ENCODE measurements at places on chromosomes 6 and 20.

DNA sequence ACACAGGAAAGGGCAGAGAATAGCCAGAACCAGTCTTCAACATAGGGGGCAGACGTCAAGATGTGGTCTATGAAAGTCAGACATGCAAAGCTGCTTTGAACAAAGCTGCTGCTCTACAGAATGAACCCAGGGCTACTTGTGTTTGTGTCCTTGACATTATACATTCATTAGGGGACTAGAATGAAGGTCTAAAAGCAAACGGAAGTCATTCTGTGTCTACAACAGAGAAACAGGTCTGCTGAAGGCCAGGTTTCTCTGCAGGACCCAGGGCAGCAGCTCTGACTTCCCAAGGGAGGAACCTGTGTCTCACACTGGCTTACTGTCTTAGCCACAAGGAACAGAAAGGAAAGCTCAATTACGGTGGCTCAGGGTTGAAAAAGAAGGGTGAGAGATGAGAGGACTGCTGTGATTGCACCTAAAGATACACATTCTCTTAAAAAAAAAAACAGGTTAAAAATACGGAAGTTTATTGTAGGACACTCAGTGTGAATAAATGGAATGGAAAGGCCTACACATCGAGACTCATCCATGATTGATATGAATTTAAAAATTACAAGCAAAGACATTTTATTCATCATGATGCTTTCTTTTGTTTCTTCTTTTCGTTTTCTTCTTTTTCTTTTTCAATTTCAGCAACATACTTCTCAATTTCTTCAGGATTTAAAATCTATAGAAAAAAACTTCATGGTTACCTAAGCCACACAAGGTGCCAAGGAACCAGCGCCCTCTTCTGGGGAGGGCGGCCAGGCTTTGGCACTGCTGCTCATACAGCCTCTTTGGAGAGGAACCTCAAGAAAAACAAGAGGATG, 6.7 kb downstream of the PSMA7 start:
- DNase-seq = no peak

DNA sequence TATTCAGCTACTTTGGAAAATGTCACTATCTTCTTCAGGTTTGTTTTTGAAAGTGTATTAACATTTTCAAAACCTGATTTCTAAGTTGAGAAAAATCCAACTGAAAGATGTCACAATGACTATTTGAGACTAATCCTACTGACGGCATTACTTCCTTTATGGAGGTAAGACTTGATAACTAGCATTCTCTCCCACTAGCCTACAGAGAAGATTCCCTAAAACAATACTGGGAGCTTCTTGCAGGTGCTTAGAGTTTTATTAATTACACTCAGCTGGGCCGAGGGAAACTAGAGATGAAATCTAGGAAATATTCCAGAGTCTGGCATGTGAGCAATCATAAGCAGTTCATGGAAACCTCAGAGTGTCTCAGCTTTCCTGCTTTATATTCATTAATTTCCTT, 114.0 kb downstream of the LCA5 start:
- DNase-seq = no peak

DNA sequence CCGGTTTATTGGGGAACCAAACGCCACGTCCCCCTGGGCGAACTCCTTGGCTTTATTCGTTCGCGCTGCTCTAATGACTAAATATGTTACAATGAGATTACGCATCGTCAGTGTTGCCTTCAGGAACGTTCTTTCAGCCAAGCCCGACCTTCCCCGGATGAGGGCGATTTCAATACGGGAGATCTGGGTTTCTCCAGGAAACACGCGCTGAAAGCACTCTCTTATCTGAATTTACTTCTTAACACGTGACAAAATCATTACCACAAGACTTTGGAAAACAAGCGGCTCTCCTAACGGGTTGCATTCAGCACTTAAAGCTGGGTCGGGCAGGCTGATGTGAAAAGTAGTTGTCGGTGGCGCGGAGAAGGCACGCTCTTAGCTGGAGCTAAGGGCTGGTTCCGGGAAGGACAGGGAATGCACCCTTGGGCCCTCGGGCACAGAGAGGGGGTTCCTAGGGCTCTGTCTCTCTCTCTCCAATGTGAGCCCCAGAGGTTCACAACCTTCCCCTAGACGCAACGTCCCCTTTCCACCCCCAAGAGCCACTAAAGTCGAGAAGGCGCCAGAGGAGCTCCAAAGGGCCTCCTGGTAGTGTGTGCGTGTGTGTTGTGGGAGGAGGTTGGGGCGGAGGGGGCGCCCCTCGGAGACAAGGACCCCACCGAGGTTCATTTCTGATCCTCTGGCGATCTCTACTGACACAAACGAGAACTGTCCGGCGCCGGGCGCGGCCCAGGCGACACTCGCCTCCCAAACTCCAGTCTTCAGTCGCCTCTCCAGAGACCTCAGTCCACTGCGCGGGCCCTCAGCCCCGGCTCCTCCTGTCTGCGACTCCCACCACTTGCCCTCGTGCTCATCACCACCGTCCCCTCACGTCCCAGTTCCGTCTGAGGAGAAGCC, 7.1 kb upstream of the NKX2-2 start:
- no peak for DNase-seq

DNA sequence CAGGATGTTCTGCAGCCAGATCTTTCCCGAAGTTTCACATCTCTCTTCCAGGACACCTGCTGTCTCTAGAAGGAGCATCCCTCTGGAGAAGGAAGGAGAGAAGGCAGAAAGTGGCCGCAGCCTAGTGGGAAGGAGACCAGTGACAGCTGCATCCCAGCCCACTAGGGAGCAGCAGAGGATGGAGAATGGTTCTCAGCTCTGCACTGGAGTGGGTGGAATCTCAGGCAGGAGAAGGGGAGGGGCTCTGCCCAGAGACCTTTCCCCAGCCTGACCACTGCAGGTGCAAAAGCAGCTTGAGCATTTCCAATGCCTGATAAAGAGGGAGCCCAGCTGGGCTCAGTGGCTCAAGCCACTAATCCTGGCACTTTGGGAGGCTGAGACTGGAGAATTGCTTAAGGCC, 32.3 kb downstream of the NCR2 start:
- peak; percentile 9 for DNase-seq

DNA sequence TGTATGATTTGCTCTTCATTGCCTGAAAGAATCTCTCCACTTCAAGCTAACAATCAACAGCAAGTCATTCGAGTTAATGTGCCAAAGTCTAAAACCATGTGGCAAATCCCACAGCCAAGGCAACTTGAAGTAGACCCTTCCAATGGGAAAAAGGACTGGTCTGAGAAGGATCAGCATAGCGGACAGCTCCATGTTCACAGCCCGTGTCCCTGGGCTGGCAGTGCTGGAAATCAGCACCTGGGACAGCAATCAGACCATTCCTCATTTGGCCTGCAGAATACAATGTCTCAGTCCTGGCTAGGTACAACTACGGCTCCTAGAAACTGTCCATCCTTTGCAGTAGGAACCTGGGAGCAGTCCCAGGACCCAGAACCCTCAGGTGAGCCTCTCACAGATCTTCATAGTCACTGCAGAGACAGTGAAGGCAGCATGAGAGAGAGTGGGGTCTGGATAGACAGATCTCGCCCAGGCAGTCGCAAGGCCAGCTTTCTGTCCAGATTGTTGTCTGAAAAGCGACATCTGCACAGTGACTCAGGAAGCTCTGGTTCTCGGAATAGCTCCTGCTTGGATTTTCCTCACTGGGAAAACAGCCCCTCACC, 1.1 kb downstream of the GJA10 start:
- peak; percentile 21 for DNase-seq

- DNase-seq = no peak
Observed at GRCh38 chr6:131377112-131377705, 195.8 kb upstream of the ARG1 start.

- no peak for DNase-seq
Observed at GRCh38 chr6:39834278-39834677, 42.1 kb downstream of the DAAM2 start.

DNA sequence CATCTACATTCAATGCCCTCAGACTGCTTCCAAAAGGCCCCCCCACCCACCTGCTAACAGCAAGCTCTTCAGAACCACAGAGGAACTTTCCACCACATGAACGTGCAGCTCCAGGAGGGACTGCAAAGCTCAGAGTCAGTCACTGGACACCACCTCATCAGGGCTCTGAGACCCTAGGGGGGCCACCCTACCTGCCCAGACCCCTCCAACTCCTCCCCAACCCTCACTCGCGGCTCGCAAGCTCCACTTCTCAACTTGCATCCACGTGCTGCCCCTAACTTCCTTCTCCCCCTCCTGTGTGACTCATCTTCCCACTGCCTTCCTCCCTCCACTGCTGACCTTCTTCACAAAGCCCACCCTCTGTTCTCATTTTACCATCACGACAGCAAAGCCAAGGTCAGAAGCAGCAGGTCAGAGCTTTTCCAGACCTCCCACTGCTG, 6.5 kb downstream of the MBOAT1 start:
- DNase-seq = no peak

DNA sequence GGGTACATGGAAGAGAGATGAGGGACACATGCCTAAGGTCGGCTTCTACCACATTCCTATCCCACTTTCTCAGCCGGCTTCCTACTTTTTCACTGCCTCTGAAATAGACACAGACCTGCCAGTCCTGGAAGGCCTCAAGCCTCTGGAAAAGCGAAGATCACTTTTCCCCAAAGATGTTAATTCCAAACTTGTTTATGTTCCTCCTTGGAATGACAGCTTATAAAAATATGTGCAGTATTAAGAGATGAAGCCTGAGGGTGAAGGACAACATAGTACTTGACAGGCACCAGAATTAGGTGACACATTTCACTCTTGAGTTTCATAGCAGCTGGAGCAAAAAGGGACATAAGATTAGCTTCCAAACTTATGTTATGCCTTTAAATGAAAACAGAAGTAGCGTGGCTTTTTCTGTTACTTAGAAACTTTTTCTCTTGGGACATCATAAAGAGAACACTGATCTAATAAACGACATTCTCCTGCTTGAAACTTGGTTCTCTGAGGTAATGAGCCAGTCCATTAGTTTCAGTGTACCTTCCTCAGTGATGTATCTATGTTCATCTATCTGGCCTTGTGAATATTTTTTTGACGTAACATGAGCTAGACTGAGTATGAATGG, 25.3 kb downstream of the FOXO3 start:
- no peak for DNase-seq

- DNase-seq = no peak
Observed at GRCh38 chr20:58778760-58779159, 71.9 kb downstream of the GNAS-AS1 start.

GRCh38 chr6:33050014-33050810, 23.2 kb downstream of the HLA-DPA1 start:
- DNase-seq = no peak

DNA sequence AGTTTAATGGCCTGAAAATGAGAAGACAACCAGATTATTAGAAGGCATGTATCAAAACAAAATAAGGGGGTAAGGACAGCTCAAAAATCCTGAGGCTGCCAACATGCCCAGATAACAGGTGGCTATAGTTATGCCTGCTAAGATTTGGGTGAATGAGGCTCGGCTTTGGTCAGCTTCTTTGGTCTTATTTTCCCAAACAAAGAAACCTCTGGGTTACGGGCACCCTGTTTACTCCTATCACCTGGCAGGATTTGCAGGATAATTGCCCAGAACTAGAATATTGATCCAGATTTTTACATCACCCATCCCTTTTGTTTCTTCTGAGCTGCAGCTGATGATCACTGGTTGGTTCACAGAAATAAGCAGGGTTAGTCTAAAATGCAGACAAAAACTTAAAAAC, 74.3 kb downstream of the SLC16A10 start:
- DNase-seq = no peak
